Body of pancreas (tissue), 4 donors: ENCODE measurements at places on chromosomes 5 and 9.

- no peak for DNase-seq
Measured at GRCh38 chr9:101618698-101619097, 23.9 kb upstream of the PPP3R2 start.

DNA sequence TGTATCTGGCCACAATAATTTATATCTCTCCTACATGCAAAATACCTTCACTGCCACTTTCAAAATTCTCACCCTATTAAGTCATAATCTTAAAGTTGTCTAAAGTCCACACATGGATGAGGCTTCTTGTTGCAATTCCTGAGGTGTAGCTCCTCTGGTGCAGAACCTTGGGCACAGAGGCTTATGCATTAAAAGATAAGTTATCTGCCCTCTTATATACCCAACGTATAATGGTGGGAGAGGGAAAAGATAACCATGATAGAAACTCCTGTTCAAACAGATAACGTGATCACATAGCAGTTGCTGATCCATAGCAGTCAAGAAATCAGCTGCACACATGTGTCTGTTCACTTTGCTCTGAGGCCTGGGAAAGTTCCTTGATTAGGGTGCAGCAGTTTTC lies 1767.0 kb downstream of the MAT2B start:
- DNase-seq: no peak

DNA sequence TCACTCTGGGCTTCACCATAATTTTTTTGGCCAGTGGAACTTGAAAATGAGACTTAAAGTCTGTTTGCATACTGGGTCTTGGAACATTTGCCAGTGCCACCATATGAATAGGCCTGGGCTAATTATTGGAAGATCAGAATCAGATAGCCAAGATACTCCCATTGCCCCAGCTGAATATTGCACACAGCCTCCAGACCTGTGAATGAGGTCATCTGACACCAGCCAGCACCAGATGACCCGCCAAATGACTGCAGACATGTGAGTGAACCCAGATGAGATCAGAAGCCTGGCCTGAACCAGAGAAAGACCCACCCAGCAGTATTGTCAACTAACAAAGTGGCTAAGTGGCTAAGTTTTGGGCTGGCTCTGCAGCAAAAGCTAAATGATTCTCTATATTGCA lies 220.5 kb upstream of the MPDZ start:
- no peak for DNase-seq

DNA sequence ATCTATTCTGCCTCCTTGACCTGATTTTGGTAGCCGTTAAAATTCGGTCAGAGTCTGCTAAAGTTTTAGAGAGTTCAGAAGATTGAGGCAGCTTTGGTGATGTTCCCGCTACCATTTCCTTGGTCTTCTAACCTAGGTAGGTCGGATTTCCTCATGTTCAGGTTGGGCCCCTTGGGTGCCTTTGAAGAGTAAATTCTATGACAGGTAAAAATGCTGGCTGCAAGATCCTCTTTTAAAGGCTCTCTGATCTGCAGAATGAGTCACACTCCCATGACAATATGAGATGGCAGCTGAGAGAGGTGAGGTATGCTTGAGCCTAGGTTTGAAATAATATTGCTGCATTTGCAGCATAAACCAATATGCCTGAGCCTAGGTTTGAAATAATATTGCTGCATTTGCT lies 198.9 kb downstream of the TSSK1B start:
- DNase-seq: no peak

DNA sequence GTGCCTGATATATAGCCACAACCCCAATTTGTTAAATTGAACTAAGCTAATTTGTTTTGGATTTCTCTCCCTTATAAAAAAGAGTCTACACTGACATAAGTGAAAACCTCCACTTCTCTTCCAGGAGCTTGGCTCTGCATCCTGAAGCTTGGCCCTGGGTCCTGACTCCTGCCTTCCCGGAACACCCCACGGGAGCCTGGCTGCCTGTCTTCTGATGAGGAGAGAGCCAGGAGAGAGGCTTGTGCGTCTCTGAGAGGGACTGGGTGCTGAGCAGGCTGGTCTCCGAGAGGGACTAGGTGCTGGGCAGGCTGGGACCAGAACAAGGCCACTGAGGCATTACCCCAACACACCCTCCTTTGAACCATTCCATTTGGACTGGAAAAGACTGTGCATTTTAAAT lies 6.5 kb upstream of the PTGES start:
- DNase-seq: no peak

- no peak for DNase-seq
Measured at GRCh38 chr9:134041649-134041962, 16.3 kb downstream of the BRD3OS start.

- no peak for DNase-seq
Measured at GRCh38 chr5:178429156-178429468, 161.1 kb downstream of the COL23A1 start.

GRCh38 chr5:109080481-109080880 lies 329.3 kb downstream of the PJA2 start:
- DNase-seq: no peak

DNA sequence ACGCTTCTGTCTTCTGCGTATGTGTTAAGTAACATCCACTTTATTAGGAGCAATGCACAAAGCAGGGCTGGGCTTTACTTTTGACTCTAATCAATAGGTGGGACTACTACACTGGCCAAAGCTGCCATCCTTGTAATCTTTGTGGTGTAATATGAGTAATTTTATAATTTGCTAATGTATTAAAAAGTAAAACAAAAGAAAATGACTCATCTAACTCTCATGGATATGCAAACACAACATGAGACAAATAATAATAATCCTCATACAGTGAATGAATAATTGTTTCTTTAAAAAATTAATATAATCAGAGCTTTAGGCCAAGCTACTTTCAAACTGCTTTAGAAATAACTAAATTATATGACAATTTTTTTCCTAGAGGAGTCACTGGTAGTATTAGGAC lies 90.7 kb downstream of the NR3C1 start:
- DNase-seq: no peak

- peak; percentile 74 for DNase-seq
Measured at GRCh38 chr9:91837981-91838731, 111.9 kb downstream of the ROR2 start.

DNA sequence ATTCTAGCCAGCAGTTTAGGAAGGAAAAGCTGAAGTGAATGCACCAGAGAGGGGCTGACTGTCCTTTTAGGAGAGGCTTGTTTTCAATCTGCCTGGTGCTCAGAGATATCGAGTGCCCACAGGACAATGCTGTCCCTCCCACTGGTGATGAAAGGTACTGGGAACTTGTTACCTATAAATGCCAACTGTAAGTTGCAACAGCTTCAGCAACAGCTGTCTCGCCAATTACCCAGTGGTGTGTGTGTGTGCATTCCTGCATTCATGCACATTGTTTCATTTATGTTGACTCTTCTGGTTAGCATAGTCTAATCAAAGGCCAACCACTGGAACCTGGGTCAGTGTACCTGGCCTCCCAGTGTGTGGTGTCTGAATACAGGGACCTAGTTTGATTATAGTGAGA lies 161.1 kb downstream of the CSNK1G3 start:
- no peak for DNase-seq

- peak; percentile 87 for DNase-seq
Measured at GRCh38 chr5:150599917-150600511, 40.4 kb upstream of the SYNPO start.

- no peak for DNase-seq
Measured at GRCh38 chr5:157607371-157608161, 32.0 kb upstream of the ADAM19 start.

DNA sequence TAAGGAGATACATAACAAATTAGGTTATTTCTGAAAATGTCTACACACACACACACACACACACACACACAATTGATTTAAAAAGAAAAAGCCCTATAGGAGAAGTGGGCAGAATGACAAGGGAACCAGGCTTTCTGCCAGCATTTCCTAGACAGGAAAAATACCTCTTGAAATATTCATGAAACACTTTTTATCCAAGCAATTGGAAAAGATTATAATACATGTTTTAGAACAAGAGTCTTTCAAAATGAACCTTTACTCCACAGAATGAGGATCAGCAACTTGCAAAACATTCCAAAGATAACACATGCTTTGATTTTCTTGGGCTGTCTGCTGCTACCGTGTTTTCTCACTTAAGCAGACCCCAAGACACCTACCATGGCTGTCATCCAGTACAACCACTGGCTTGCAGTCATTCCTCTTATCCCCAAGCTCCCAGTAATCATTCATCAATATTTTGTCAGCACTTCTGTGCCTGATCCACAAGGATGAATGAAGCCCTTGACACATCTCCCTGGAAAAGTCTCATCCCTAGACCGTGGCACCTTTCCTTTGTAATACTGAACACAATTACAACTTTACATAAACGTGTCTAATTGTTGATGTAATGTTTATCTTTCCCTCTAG lies 717.1 kb upstream of the ZNF608 start:
- no peak for DNase-seq

GRCh38 chr5:17249029-17249634 lies 31.7 kb downstream of the BASP1 start:
- no peak for DNase-seq

- DNase-seq: no peak
Measured at GRCh38 chr5:109350537-109351270, 59.1 kb downstream of the PJA2 start.

DNA sequence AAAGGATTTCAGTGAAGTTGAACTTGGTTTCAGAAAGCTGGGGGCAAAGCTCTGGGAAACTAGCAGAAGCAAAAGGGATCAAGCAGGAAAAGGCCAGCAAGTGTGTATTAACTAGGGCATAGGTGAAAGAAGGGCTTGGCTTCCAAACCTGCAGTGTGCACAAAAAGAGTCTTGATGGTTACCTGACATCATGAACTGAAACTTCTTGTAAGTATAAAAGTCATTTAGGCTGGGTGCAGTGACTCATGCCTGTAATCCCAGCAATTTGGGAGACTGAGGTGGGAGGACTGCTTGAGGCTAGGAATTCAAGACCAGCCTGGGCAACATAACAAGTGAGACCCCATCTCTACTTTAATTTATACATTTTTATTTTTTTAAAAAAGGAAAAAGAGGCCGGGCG lies 216.4 kb downstream of the EPB41L4A start:
- DNase-seq: no peak

DNA sequence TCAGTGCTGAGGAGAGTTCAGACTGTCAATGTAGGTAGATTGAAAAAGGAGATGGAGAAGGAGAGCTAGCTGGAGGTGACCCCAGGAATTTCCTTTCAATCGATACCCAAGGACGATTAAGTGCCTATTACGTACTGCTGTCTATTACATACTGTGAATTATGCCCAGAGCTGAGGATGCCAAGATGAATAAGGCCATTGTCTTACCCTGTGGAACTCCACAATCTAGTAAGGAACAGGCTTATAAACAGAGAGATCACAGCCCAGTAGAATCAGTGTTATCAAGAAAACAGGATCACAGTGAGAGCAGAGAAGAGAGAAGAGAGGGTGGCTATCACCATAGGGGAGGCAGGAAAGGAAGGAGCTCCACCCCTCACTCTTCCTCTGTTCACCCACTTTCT lies 54.1 kb upstream of the PDE8B start:
- DNase-seq: no peak

- no peak for DNase-seq
Measured at GRCh38 chr5:59543821-59544442, 349.6 kb downstream of the PDE4D start.

- DNase-seq: peak; percentile 56
Measured at GRCh38 chr9:129336601-129337331, 158.7 kb upstream of the IER5L start.
